ENCODE measurements at places on chromosomes 7 and 10. TPM values are rescaled to one million over a fixed set of nuclear protein-coding genes. Genes with fewer than 3 reads are reported as not detected.

DLD gene
- total RNA-seq, result 98.6 TPM

SLC26A5 gene
- not detected for total RNA-seq

HMX3 gene
- not detected for total RNA-seq

MMD2 gene
- not detected for total RNA-seq

ANKRD1 gene
- total RNA-seq, result not detected

SOSTDC1 gene
- total RNA-seq, result not detected

Measured in activated T-helper 1 cell treated with anti-CD3 and anti-CD28 coated beads, Interleukin-12 subunit alpha, Interleukin-12 subunit beta, Interleukin-2, Interleukin-4 antibody, amounts not matched to agents 30 ng/mL and 10 ng/mL and 1 ng/mL, durations not matched to agents 14 hours and 24 hours and 36 hours (primary cell).